ENCODE measurements at places on chromosomes 16 and 17.

GRCh38 chr16:15639061-15639568, 3.8 kb downstream of the MARF1 start:
- DNase-seq: no peak

GRCh38 chr16:47734987-47735594, 274.0 kb downstream of the PHKB start:
- no peak for DNase-seq

DNA sequence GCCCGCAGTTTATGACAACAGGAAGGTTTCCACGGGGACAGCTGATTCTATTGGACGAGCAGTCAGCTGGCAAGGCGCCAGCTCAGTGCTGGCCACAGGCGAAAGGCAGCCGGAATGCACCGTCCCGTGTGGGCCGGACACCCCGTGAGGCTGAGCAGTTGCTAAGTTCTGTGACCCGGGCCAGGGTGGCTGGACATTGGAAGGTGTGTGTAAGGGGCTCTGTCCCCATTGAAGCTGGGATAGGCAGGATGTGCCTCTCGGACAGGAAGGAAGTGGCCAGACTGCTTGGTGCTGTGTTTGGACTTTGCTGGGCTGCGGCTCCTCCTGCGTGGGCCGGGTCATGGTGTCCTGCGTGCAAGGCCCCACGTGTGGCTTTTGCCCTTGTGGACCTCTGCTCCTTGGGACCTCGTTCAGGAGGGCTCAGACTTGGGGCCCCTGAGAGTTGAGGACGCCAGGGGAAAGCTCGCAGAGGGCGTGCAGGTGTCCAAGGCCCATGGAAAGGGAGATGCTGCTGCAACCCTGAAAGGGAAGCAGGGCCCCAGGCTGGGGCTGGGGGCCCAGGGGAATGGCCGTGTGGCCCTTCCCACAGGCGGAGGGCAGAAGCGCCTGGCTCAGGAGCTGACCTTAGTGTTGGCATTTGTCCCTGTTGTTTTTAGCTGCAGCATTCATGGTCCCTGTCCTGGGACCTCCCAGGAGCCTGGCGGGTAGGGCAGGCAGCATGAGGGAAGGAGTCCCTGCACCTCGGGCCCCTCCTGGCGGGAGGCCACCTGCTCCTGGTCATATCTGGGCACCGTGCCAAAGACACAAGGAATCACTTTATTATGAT, 10.0 kb downstream of the BAIAP2 start:
- peak; percentile 79 for DNase-seq

- DNase-seq: no peak
Measured at GRCh38 chr16:65105171-65105570, 16.7 kb downstream of the CDH11 start.

DNA sequence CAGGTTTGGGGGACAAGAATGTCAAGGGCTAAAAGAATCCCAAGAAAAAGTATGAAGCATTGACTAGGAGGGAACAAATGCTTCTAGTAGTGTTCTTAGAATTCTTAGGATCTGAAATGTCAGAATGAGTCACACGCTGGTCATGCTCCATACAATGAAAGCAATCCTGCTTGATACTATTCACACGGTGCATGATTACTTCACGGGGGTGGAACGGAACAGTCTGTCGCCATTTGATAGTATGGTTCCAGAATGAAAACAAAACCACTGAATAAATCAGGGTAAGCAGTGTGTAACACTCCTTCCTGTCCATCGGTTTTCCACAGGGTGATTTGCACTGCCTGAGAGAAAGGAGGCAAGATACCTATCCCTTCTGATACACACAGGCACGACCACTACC, 22.9 kb upstream of the YWHAE start:
- no peak for DNase-seq

DNA sequence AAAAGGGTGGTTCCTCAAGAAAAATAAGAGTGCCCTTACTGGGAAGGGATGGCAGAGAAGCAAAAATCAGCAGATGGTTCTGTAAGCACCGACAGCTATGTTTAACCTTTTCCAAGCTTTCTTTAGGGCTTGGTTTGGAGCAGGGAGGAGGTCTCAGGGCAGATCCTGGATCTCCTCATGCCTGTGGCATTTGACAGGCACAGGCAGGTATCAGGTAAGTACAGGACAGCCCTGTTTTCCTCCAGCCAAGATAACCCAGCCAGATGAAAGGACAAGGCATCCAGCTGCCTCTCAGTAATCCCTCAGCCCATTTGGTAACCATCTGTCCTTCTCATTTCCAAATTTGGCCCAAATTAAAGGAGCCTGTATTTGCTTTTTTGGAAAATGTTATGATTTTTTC, 141.5 kb downstream of the TOX3 start:
- no peak for DNase-seq

- DNase-seq: no peak
Measured at GRCh38 chr17:74691151-74691550, 21.6 kb downstream of the CD300LF start.

- DNase-seq: no peak
Measured at GRCh38 chr17:18380471-18381157, 3.0 kb downstream of the EVPLL start.

- no peak for DNase-seq
Measured at GRCh38 chr16:85380002-85380395, 233.1 kb upstream of the GSE1 start.

DNA sequence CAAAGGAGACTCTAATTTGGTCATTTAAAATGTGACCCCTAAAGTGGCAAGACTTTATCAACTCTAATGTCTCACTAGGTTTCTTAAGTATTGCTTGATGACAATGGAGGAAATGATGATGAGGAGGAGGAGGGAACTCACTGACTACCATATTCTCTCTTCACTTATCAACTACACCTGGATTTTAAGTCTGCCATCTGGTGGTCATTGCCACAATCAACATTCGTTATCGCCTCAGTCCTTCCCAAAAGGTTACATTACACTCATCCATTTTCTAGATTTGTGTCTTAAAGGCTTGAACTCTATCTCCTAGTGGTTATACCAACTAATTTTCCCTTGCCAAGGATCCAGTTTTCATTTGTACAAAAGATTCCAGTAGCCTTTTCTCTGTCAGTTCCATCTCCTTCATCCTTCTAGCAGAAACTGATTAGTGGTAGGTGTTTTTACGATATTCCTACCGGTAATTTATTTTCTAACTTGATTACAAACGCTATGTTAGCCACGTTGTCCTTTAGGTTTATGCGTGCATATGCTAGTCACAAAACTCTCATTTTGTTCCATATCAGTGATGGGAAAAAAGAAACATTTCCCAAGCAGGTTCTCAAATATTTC, 114.6 kb upstream of the NOG start:
- no peak for DNase-seq

- DNase-seq: no peak
Measured at GRCh38 chr17:29010129-29010528, 4.3 kb upstream of the SEZ6 start.

- DNase-seq: no peak
Measured at GRCh38 chr16:49488740-49489525, 115.3 kb downstream of the C16orf78 start.

DNA sequence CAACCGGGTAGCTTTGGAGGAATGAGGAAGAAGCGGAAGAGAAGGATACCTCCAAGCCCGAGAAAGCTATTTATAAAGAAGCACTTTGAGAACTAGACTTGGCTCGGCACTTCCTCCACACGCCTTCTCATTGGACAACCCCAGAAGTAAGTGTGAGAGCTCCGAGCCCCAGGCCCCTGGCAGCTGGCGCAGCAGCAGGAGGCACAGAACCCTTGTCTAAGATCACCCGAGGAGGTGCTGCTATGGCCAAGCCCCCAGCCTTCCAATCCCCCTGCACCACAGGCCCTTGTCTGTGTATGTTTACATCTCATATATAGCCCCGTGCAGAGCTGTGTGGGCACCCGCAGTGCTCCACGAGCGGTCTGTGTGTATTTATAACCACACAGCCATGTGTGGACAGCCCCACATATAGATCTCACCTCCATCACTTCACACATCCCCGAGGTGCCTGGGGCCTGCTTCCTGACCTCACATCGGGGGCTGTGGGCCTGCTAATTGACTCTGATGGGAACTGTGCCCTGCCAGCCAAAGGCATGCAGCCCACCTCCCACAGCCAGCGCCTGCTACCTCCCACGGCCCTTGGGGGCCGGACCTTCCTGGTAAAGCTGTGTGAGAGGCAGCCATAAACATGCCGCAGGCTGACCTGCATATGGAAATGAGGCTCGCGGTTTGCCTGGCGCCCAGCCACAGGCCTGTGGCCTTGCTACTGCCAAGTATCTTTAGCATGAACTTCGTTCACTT, 96.1 kb downstream of the C17orf67 start:
- DNase-seq: no peak

GRCh38 chr17:28947639-28948038, 3.7 kb downstream of the PHF12 start:
- no peak for DNase-seq

- no peak for DNase-seq
Measured at GRCh38 chr16:56795011-56795410, 65.1 kb downstream of the NUP93 start.

- no peak for DNase-seq
Measured at GRCh38 chr16:64074706-64075105, 1047.2 kb downstream of the CDH11 start.

DNA sequence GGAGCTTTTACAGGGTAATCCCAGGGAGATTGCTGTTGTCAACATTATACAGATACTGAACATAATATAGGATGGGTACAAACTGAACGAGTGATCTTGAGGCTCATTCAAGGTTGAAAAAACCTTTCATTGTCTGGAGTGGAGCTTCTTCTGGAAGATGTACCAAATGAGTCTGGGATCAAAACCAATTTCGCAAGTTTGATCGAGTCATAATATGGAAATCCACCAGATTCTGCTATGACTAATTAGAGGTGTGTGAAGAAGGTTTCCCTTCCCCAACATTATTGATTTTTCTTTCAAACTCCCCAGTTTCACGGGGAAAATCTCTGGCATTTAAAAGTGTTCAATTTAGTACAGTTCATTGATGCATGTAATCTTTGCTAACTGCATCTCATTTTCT, 324.1 kb downstream of the ZFHX3 start:
- DNase-seq: no peak

DNA sequence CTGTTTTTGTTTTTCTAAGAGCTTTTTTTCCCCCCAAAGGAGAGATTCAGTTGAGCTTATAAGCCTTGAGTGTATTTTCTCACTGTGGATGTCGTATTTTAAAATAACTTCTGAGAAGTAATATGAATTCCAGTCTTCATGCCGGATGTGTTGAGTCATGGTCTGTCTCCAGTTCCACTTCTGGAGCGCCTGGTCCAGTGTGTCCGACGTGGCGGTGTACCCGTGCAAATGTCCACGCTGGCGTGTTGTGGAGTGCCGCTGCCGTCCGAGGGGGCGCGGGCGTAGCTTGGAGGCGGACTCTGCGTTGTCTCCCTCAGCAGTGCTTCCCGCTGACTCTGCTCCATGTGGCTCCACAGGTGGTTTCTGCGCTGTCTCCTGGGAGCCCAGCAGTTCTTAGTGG, 60.9 kb upstream of the ZNF750 start:
- DNase-seq: no peak

GRCh38 chr17:3695723-3696411, at the start of gene P2RX5:
TSS of gene P2RX5 (minus strand) at chr17:3696155. CDS start at chr17:3696005, 150 bp downstream.
- DNase-seq: no peak

DNA sequence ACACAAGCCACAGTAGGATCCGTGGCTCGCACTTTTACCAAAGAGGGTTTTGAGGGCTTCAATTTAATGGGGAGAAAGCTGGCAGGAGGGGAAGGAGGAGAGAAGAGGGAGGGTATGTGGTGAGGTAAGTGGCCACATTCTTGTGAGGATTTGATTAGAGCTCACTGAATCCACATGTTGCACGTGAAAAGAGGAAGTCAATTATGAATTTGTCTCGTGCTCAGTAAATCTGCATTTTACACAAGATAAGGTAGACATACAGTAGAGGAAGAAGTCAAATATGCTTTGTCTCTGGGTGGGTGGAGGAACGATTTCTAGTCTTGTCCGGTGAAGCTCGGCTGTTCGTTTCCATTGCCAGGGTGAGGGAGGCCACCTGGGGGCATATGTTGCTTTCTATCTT, 862 bp downstream of the ZNF232 start:
- DNase-seq: no peak

DNA sequence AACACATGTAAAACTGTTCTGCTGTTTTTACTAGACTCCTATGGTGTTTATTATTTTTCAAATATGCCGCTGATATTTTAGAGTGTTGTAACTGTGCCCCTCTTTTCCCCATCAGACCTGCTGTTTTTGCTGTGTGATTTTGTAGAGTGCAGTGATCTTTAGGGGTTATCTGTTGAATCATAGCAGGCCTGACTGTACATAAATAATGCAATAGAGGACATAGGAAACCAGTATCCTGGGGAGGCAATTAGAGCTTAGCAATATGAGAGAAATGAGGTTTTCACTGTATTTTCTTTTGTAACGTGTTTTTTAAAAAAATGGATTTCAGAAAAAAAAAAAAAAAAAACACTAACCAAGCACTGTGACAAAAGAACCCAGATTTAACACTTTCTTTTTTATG, 662.2 kb downstream of the TOX3 start:
- DNase-seq: no peak

- DNase-seq: no peak
Measured at GRCh38 chr16:55009581-55009980, 78.9 kb downstream of the IRX5 start.

DNA sequence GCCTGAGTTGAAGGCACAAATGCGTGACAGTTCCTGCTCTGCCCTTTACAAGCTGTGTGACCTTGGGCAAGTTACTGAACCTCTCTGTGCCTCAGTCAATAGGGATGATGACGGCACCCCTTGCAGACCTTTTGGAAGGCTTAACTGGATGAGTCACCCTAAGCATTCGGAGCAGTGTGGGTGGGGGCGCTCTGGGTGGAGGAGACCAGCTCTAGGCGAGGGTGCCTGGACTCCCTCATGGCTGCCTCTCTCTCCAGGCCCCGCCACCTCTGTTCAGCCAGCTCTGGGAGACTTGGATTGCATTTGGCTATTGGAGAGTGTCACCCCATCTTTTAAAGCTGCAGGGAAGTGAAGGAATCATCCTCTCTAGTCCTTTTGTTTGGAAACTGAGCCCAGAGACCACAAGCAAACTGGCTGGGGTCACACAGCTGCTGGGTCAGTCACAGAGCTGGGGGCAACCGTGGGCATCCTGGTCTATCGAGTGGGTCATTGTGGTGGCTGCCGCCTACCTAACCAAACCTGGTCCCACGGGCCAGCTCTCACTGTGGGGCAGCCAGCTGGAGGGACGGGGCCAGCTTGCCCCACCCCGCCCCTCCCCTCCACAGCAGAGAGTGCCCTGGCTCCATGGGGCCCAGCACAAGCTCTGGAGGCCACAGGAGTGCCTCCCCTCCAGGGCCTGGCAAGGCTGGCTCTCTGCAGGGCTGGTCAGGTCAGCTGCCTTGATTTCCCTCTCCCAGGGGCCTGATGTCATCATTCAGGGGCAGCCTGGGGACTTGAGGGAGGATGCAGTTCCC, 20.2 kb upstream of the GSE1 start:
- no peak for DNase-seq

DNA sequence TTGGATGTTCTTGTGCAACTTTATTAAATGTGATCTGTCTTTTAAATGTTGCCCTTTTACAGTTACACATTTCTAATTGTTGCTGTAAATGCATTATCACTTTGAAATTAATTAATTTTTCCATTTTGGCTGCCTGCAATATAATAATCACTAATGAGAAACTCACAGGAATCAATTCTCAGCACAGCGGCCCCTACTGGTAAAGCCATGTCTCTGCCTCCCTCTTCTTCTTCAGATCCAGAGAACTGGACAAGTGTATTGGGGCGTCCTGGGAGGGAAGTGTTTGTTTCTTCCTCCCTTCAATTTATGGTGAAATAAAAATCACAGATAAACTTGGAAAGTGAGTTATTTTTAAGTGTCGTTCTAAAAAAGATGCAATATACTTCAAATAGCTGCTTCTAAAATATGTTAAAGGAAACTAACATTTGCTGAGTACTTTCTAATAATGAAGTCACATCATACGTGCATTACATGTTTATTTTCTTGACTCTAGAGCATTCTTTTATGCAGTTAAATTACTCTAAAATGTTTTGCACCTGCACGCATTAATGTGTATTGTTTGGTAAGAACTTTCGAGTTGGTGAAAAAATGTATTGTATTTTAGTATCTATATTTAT, 338.0 kb downstream of the WWOX start:
- DNase-seq: peak; percentile 26

Data from uterus (tissue), 4 donors.